ENCODE measurements at places on chromosomes 12 and 14.

- no peak for DNase-seq
Measured at GRCh38 chr14:46989566-46989965, 338.0 kb upstream of the RPL10L start.

- DNase-seq, result no peak
Measured at GRCh38 chr14:105629886-105630215, 103.5 kb downstream of the TMEM121 start.

- no peak for DNase-seq
Measured at GRCh38 chr14:26394150-26394810, 203.6 kb downstream of the NOVA1 start.

DNA sequence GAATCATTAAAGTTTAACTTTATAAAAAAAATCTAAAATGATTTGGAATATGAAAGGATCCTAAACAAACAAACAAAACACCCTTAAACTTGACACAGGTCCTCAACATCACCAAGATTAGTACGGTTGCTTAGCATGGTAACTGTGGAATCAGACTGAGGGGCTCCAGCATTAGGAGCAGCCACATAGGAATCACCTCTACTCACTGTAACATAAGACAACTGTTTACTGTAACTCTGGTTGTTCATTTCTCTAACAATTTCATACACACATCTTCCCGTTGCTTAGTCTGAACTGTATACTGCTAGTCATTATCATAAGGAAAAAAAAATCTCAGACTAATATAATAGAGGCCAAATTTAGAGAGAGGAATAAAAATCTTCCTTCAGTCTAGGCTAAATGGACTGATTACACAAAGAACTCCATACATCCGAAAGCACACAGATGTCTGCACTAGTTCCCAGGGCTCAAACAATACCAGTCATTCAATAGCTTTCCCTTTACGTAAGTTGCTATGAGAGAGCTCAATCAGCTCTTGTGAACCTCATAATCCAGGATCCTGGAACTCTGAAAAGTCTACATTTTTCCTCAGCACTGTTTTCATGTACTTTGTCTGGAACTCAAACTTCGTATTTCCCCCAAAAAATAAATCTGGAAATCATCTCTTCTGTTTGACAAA, 26.0 kb downstream of the LRP6 start:
- DNase-seq, result no peak

DNA sequence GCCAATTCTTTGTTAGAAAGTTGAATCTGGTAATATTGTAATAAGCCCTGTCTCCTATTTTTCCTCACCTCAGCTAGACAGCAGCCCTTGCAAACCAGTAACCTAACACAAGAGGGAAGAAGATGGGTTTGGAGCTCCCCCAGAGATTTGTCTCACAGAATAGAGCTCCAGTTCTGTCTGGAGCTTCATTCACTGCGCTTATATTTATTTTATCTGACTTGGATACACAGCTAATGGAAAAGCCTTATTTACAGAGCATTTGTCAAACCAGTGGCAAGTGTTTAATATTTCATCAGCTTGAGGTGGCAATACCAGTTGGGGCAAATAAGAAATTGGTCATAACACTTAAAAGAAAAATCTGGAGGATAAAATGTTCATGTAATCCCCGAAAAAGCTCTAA, 1094.0 kb downstream of the FSCB start:
- DNase-seq, result no peak

DNA sequence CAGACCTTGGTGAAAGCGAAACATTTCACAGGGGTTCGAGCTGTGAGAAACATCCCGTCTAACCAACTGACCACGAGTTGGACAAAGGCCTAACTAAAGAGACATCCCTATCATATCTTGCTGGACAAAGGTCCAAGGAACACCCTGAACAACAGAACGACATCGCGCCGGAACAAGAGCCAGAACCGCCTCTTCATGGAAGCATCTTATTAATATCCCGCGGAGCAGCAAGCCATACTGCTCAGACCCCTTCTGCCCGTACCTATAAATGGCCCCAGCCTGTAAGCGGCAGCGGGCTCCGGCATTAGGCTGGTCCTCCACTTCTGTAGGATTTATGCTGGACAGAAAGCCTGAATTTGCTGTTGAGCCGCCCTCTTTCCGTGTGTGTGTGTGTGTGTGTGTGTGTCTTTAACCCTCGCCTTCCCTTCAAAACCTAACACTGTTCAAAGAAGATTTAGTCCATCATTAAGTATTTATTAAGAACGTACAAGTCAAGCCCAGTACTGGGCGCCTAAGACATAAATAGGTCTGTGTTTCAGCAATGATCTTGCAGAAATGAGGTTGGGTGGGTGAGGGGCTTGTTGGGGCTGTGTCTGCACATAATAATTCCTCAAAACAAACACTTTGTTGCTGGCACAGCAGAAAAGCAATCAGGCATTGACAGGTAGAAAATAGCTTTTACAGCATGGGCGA, 1.9 kb downstream of the SLC6A15 start:
- DNase-seq, result no peak

- no peak for DNase-seq
Measured at GRCh38 chr12:95970905-95971304, 25.2 kb downstream of the HAL start.

DNA sequence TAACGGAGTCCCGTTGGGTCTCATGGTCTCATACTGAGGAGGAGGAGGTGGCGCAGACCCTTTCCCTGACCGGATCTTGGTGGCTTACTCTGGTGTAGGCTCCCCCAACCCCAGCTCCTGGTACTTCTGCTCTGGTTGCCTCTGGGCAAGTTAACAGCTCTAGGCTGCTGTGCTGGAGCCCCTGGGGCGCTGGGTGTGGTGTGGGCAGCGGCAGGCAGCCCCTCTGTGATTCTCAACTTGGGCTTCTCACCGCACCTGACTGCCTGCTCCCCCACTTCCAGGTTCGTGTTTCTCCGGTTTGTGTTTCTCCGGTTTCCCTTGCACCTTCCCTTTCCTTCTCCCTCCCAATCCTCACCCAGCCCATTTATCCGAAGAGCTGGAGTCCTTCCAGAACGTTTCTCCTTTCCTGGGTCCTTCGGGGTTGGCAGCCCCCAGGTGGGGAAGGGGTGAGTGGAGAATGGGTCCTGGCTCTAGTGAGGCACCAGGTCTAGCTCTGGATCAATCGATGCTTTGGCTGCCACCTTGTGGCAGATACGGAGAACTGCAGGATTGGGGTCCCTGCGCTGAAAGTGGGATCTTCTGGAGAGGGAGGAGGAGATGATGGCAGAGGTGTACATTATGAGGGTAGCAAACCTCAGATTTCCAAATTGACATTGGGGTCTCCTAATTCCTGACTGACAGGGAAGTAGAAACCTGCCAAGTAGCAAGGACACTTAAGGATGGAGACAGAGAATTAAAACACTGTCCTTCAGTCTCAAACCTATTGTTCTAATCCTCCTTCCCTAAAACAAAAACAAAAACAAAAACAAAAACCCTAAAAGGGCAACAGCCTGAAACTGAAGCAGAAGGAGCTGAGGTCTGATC, 8.3 kb downstream of the CISTR start:
- DNase-seq, result no peak

DNA sequence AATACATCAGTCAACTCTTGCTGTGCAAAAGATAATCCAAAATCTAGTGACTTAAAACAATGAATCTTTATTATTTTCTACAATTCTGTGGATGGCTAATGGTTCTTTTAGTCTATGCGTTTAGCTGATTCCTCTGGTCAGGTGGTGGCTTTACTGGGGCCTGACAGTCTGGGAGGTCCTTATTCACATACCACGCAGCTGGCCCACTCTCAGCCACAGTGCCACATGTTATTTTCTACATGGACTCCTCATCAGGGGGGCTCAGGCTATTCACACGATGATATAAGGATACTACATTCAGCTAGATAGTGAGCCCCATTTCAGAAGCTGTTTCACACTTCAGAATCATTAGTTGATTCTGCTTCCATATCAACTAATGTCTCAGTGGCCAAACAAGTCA, 287.5 kb upstream of the MGAT4C start:
- no peak for DNase-seq

DNA sequence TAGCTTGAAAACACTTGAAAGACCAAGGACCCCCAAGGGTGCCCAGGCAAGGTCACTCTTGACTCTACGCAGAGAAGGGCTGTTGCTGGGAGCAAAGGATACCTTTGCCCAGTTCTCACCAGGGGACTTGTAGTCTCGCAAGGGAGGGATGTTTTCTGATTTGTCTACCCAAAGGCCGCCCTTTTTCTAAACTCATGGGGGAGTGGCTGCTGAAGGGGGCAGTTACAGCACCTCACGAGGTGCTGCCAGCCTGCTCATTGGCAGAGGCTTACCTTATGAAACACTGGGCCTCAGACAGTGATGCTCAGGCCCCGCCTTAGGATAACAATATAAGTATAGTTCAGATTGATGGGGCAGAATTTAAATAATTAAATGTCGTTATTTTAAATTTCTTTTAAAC, 107.0 kb downstream of the ETV6 start:
- DNase-seq, result no peak

GRCh38 chr12:6664902-6665301, 2.0 kb upstream of the ING4 start:
- no peak for DNase-seq

GRCh38 chr14:90263748-90264449, 7.5 kb downstream of the PSMC1 start:
- no peak for DNase-seq

- no peak for DNase-seq
Measured at GRCh38 chr14:38762426-38762825, 340.6 kb downstream of the SEC23A start.

DNA sequence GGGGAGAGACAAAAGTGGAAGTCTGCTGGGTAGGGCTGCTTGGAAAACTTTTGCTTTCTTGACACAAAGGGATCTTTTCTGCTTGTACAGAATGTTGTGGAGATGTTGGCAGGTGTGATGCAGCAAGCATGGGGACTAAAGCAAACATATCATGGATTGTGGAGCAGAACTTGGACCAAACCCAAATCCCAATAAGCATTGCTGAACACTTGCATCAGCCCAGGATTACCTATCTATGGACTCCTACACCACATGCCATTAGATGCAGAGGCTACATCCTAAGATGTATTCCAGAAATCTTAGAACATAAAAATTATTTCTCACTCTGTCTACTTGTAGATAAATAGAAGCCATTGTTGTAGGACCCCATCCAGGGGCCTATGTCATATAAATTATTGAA, 44.7 kb upstream of the RERG start:
- DNase-seq, result no peak

DNA sequence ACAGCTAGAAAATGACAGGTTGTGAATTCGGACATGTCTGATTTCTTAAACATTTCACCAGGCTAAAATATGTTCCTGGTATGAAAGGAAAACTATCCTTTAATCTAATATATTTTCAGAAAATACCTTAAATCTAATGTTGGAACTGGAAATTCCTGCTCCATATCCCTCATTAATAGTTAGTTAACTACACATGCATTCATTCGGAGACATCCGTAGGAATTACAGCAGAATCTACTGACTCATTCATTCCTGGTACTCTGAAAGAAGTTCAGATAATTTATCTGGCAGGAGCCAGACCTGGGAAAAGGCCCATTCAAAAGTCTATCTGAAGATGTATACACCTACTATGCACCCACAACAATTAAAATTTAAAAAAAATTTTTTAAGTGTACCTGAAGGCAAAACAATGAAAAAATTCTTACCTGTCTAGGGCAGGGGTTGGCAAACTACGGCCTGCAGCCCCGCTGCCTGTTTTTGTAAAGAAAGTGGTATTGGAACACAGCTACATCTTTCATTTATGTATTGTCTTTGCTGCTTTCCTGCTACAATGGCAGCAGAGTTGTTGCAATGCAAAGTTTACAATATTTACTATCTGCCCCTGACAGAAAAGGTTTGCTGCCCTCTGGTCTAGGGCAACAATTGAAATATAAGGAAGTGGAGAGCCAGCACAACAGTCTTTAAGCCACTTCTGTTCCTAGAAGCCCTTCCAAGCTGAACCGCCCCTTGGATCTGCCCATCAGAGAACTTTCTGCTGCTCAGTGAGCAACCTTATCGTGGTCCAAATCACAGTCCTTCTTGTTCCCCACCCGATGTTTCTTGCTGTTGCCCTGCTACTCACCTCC, 17.9 kb upstream of the NFYB start:
- DNase-seq, result no peak

DNA sequence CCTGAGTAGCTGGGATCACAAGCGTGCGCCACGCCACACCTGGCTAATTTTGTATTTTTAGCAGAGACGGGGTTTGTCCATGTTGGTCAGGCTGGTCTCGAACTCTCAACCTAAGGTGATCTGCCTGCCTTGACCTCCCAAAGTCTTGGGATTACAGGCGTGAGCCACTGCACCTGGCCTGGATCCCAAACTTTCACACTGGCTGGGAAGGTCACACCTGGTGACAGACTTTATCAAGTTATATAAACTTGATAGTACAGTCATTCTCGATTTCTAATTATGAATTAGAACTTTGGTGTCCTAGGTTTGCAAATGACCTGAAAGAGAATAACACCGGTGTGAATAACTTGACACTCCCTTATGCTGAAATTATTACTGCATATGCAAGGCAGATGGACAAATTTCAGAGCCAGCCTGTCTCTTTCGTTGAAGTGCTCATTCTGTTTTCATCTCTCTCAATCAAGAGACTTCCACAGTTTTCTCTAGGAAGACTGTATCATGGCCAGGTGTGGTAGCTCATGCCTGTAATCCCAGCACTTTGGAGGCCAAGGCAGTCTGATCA, 5.9 kb downstream of the PLBD1 start:
- DNase-seq, result no peak

- DNase-seq, result no peak
Measured at GRCh38 chr12:13293096-13293495, 96.6 kb downstream of the EMP1 start.

GRCh38 chr12:127324681-127325080, 942.3 kb upstream of the TMEM132C start:
- no peak for DNase-seq

DNA sequence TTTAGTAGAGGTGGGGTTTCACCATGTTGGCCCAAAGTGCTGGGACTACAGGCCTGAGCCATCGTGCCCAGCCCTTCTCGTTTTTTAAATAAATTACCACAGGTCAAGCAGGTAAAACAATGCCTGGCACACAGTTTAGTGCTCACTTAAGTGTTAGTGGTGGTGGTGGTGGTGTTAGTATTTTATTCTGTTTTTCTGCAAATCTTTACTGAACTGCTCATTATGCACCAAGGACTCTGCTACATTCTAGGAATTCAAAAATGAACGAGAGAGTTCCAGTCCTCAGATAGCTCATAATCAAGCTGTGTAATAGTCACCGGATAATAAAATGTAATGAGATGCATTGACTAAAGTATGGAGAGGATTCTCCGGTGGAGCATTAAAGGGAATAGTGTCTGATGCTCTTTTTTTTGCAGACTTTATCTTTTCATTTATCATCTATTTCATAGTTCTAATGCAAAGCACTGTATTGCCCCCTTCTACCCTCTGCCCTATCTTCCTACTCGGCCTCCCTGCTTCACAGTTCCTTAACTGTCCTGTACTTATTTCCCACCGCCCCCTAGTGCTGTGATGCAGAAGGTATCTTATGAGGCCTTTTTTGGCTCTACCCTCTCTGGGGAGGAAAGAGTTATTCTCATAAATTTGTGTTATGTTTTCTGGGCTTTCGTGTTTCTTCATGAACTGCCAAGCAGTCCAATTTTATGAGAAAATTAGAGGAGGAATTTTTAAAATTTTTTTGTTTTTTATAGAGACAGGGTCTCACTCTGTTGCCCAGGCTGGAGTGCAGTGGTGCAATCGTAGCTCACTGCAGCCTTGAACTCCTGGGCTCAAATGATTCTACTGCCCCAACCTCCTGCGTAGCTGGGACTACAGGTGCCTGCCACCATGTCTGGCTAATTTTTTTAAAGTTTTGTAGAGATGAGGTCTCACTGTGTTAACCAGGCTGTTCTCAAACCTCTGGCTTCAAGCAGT, 1.0 kb downstream of the ITFG2 start:
- DNase-seq, result peak; percentile 50

- no peak for DNase-seq
Measured at GRCh38 chr12:109937371-109937770, 37.3 kb downstream of the TCHP start.
